ENCODE measurements at places on chromosomes 3 and 15.

- no peak for DNase-seq
These were observed 330.4 kb upstream of the ICE2 start for GRCh38 chr15:60809375-60809774.

GRCh38 chr3:80157546-80157945 lies 389.7 kb upstream of the ROBO1 start:
- DNase-seq: peak; percentile 13

- no peak for DNase-seq
These were observed 87.0 kb upstream of the ST8SIA2 start for GRCh38 chr15:92306663-92307062.

- peak; percentile 9 for DNase-seq
These were observed 14.8 kb downstream of the EEFSEC start for GRCh38 chr3:128167973-128168674.

GRCh38 chr15:87610366-87610765 lies 646.2 kb downstream of the NTRK3 start:
- peak; percentile 24 for DNase-seq

- no peak for DNase-seq
These were observed at the start of gene GCSAM for GRCh38 chr3:112132975-112133448. TSS of gene GCSAM (minus strand) at chr3:112133248. CDS start at chr3:112133120, 128 bp downstream.

GRCh38 chr3:108602249-108602934 lies 12.9 kb downstream of the DZIP3 start:
- no peak for DNase-seq

DNA sequence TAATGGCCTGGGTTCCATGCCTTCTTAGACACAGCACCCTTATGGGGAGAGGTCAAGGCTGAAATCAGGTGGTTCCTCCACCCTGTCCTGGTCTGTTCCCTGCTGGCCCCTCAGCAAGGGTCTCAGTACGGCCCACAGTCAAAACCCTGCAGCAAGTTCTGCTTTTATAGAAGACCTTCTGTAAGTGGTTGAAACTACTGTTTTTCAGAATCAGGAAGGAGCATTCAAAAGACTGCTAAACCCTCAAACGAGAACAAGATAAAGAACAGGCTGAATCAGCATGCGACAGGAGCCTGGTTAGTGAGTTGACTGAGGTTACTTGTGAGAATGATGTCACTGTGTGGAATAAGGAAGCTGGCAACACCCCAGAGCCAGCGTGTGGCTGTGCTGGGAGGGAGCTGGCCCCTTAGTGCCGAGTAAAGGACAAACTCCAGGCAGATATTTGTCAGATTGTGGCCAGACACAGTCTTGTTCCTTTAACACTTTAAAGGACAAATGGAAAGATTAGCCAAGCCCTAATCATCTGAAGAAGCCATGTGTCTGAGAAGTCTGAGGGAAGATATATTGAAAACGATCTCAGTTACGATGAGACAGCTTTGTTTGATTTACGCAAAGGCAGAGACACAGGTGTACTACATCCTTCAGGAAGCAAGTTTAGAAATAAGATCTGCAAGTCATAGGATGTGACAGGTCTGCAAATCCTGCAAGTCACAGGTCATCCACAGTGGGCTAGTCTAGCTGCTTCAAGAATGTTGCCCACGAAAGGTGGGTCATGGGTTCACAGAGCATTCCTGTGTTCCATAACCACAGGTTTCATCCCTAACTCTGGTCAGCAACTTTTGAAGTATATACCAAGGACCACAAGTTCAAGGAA lies 54.0 kb downstream of the B3GNT5 start:
- DNase-seq: peak; percentile 71

- DNase-seq: no peak
These were observed 856.4 kb downstream of the ROBO1 start for GRCh38 chr3:78911394-78911793.

GRCh38 chr3:142656575-142656974 lies 60.4 kb downstream of the PLS1 start:
- no peak for DNase-seq

DNA sequence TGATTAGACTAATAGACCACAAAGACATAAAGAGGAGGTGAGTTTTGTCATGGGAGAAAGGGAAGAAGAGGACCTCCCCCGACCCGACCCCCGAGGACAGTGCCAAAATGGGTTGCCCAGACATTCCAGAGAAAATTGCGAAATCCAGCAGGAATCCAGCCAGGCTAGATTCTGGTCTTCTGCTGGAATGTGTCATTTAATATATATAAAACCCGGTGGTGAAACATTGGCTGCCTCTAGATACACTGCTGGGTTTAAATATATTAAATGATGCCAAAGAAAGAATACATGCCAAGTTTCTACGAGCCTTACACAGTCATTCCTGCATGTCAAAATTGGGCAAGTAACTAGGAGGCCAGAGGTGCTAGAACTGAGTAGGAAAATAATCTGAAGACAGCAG lies 45.3 kb upstream of the SPESP1 start:
- peak; percentile 33 for DNase-seq

DNA sequence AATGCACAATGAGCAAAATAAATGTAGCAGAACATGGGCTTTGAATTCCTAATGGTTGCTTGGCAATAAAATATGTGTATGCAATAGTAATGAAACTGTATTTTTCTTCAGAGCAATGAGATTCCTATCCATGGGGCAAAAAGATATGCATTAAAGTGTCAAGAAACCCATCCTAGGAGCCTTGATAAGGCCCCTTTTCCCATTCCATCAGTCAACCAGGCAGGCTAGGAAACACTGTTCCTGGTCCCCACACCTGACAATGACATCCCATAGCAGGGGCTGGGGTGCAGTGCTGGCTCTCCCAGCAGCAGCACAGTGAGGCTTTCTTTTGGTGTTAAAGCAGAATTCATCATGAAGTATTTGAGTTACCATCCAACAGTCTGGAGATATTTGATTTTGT lies 113.3 kb upstream of the AGTR1 start:
- no peak for DNase-seq

GRCh38 chr15:39161096-39161495 lies 419.8 kb upstream of the THBS1 start:
- no peak for DNase-seq

- no peak for DNase-seq
These were observed 290.8 kb downstream of the NFKBIZ start for GRCh38 chr3:102140116-102140515.
